Fibroblast of gingiva (primary cell): ENCODE measurements at places on chromosomes 3 and 15.

GRCh38 chr15:43242616-43243015 is 21.8 kb upstream of the EPB42 start:
- no peak for DNase-seq

GRCh38 chr3:10352146-10352911 is 31.4 kb upstream of the SEC13 start:
- DNase-seq = peak; percentile 36

GRCh38 chr3:149703466-149703865 is 45.6 kb upstream of the WWTR1 start:
- peak; percentile 85 for DNase-seq

GRCh38 chr15:63200464-63201249 is 11.3 kb downstream of the RAB8B start:
- DNase-seq = no peak

GRCh38 chr3:53181024-53181371 is 20.0 kb downstream of the PRKCD start:
- DNase-seq = no peak

GRCh38 chr3:20852712-20853111 is 666.7 kb upstream of the SGO1 start:
- no peak for DNase-seq

GRCh38 chr3:104547031-104547430 is 819.7 kb upstream of the ALCAM start:
- DNase-seq = no peak

- peak; percentile 67 for DNase-seq
These were observed at the start of gene RAB27A for GRCh38 chr15:55289746-55290527. TSS of gene RAB27A (minus strand) at chr15:55289813. CDS start at chr15:55234934, 54,879 bp downstream.

DNA sequence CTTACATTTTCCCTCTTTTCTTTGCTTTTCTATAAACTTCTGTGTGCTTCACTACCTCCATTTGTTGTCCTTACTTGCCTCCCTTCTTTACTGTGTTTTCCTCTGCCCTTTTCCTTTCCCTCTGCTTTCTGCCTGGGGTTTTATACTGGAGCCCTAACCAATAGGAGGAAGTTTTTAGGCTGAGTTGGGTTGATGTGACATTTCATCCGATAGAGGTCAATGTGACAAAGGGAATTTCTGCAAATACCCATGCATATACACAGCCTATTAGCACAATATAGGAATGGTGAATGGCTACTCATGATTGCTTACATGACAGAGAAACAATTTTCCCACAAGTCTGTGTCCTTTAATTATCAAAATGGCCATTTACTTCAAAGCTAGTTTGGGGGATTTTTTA is 153.0 kb upstream of the ARPP21 start:
- DNase-seq = no peak

DNA sequence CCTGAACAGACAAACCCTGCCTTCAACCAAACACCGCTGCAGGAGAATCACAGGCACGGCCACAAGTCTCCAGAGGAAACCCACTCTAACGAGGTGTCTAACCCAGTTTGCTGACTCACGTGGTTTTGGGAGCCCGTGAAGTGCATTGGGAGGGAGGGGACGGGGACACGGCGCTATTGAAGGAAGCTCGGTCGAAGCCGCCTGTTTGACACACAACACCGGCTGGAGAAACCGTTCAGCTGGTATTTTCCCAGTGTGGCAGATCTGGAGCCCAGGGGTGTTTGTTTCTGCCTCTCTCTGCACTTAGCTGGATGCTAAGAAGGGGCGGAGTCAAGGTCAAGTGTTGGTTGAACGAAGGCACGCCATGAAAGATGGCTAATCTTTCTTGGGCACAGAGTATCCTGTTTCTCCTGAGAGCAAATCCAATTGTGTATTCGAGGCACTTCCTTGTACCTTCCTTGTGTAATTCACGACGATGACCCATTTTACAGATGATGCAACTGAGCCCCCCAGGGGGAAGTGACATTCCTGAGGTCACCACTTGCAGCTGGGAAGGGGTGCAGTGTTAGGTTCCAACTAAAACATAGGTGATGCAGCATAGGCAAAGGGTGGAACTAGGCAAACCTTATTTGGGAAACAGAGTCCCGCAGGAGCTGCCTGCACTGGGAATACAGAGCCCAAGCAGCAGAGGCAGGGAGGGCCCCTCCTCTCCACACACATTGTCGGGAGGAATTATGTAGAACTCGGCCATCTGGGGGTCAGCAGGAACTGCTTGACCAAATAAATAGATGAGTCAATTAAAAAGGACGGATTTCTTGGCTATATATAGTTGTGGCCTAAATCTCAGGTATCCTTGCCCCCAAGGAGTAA is 22.5 kb downstream of the SLC6A6 start:
- no peak for DNase-seq

DNA sequence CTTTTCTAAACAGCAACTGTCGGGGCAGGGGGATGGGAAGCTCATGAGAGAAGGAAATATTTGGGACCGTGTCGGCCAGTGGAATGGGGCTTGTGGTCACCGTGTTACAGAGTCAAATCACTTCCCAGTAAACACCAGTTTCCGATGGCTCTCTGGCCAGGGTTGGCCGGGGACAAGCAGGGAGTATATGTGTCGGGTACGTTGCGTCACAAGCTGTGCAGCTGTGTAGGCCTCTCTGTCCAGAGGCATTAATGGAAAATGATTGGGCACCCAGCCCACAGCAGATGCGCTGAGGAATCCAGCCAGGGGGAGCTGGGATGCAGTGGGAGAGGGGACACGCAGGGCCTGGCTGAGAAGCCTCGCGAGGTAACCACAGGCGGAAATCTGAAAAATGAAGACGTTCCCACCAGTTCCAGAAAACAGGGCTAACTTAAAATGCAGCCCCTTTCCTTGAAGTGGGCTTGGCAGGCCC is 15.8 kb upstream of the ALDH1A3 start:
- peak; percentile 69 for DNase-seq

- DNase-seq = no peak
These were observed 299.3 kb downstream of the CLSTN2 start for GRCh38 chr3:140234256-140234655.

DNA sequence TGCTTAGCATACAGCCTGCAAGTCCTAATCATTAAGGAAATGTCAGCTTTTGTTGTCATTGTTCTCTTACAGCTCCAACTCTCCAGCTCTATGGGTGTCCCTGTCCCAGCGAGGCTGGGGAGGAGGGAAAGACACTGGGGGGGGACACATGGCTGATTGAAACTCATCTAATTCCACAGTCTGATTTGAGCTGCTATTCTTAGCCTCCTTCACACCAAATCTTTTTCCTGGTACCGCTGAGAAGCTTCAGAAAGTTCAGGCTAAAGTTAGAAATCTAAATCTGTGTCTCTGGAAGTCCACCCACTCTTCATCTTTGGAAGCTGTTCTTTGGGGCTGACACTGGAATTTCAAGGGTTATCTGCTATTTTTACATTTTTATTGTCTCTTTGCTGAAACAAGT is 61.3 kb upstream of the RASGRP1 start:
- DNase-seq = no peak

- no peak for DNase-seq
These were observed 3.3 kb downstream of the FAM43A start for GRCh38 chr3:194688946-194689345.

GRCh38 chr15:64426845-64427465 is 33.4 kb upstream of the ZNF609 start:
- DNase-seq = peak; percentile 43

GRCh38 chr3:63364910-63365309 is 86.8 kb downstream of the SYNPR start:
- no peak for DNase-seq

DNA sequence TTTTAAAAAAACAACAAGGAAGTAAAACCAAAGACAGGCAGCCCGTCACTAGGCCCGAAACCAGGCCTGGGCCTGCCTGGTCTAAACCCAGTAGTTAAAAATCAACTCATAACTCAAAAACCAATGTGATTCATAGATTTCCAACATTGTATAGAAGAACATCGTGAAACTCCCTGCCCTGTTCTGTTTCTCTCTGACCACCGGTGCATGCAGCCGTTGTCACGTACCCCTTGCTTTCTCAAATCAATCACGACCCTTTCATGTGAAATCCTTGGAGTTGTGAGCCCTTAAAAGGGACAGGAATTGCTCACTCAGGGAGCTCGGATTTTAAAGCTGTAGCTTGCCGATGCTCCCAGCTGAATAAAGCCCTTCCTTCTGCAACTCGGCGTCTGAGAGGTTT is 89.5 kb downstream of the DCLK3 start:
- DNase-seq = no peak

- DNase-seq = no peak
These were observed 26.4 kb upstream of the ZBED2 start for GRCh38 chr3:111621535-111621934.

DNA sequence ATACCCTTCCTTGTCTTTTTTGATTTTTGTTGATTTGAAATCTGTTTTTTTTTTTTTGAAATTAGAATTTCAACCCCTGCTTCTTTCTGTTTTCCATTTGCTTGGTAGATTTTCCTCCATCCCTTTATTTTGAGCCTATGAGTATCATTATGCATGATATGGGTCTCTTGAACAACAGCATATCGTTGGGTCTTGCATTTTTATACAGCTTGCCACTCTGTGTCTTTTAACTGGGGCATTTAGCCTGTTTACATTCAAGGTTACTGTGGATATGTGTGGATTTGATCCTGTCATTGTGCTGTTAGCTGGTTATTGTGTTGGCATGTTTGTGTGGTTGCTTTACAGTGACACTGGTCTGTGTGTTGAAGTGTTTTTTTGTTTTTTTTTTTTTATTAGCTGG is 99.7 kb upstream of the P3H2 start:
- DNase-seq = no peak

DNA sequence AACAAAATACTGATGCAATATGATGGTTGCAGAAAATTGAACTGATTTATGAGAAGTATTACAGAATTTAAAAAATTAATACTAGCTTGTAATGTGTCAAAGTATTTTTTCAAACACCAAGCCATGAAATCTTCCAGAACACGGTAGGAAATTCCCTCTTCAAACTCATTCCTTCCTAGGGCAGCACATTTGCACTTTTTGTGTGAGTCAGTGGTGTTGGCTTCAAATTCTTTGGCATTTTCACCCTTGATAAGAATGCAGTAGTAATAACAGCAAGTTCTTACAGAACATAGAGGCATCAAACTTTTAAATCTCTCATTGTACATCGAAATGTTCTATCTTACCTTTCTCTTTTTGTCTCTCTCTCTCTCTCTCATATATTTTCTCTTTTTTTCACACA is 191.8 kb downstream of the CGGBP1 start:
- no peak for DNase-seq

DNA sequence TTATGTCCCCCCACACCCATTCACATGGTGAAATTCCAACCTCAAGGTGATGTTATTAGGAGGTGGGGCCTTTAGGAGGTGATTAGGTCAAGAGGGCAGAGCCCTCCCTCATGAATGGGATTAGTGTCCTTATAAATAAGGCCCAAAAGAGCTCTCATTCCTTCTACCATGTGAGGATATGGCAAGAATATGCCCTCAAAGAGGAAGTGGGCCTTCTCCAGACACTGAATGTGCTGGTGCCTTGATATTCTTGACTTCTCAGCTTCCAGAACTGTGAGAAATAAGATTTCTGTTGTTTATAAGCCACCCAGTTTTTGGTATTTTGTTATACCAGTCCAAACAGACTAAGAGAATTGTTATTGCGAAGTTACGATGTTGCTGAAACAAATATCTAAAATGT is 94.4 kb downstream of the ANKRD28 start:
- DNase-seq = no peak

DNA sequence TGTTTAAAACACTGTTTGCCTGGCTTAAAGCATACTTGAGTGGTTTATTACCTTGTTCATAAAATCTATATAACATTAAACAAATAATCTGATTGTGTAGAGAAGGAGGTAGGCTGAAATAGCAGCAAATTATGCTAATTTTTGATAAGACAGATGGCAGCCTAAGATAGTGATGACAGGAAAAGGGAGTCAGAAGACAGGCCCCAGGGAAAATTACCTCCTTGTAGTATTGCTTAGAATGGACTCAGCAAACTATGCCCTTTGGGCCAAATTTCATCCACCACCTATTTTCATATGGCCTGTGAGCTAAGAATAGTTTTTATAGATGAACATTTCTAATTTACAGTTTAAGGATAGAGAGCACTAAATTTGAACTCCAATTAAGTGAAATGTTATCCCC is 37.8 kb downstream of the CHD2 start:
- no peak for DNase-seq

GRCh38 chr3:82038556-82038955 is 277.1 kb upstream of the GBE1 start:
- no peak for DNase-seq

DNA sequence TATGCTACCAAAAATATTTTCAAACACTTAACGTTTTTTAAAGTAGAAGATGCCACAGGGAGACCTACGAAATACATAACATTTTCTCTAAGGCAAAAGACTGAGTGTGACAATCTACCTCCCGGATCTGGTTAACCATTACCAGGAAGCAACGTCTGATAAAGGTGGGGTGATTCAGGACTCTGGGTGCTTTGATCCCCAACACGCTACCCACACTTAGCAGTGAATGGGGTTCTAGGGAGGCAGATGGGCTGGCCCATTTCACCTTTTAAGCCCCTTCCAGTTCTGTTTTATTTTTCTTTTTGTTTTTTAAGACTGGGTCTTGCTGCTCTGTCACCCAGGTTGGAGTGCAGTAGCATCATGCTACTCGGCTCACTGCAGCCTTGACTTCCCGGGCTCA is 39.5 kb downstream of the EIF4E3 start:
- DNase-seq = no peak

DNA sequence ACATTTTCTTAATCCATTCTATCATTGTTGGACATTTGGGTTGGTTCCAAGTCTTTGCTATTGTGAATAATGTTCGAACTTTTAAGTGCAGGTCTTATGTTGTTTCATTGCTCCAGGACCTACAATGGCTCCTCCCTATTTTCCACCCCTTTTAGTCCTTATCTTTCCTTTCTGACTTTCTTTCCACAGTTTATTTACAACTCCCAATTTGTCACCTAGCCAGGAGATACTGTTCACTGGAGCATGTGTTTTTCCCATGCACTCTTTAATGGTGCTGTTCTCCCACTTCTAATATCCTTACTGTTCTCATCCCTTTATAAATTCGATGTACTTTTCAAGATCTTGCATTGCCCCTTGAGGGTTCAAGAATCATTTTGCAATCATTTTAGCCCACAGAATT is 290.0 kb downstream of the WDR72 start:
- no peak for DNase-seq

DNA sequence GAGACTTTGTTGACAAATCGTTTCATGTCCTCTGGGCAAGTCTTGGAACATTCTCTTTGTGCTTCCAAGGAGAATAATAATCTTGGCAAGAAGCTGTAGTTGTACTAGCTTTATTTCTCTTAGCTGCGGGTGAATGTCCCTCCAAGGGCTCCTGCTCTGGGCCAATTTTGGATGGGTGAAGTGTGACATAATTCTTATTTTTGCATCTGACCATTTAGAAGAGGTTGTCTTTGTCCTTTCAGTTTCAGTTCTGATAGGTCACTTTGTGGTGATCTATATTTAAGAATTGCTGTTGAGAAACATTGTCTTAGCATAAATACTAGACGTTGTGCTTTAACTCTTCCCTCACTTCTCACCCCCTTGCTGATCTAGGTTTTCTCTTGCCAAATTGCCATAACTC is 164.8 kb upstream of the RORA start:
- peak; percentile 3 for DNase-seq
